Temporal lobe (tissue), 4 donors: ENCODE measurements at places on chromosomes 1 and 21. TPM values are rescaled to one million over a fixed set of nuclear protein-coding genes. Genes with fewer than 3 reads are reported as not detected.

Gene NRAS
- total RNA-seq = 47.0 TPM

Gene TMEM82
- total RNA-seq = not detected

Gene SFT2D2
- total RNA-seq = 37.1 TPM

Gene UBXN10
- 3.7 TPM for total RNA-seq

Gene C1QTNF12
- total RNA-seq = 0.25 TPM

Gene ZNF692
- 18.9 TPM for total RNA-seq

Gene ZSWIM5
- total RNA-seq = 14.5 TPM

Gene AGT
- total RNA-seq = 6.4 TPM

Gene DLGAP3
- 5.9 TPM for total RNA-seq

Gene SMYD2
- 28.0 TPM for total RNA-seq

Gene TACSTD2
- not detected for total RNA-seq

Gene RSPO1
- total RNA-seq = not detected

Gene HHIPL2
- 0.25 TPM for total RNA-seq

Gene PLPPR5
- total RNA-seq = 56.8 TPM

Gene CD247
- total RNA-seq = 1.7 TPM

Gene LRRC38
- under 0.01 TPM for total RNA-seq

Gene LCE2D
- not detected for total RNA-seq

Gene PTGS2
- total RNA-seq = 2.5 TPM

Gene KLHDC9
- 3.4 TPM for total RNA-seq

Gene LGR6
- 0.49 TPM for total RNA-seq

Gene ABCD3
- total RNA-seq = 70.1 TPM

Gene KCNC4
- total RNA-seq = 4.2 TPM

Gene LCE2B
- total RNA-seq = not detected

Gene CRABP2
- 7.1 TPM for total RNA-seq

Gene PRRX1
- 5.4 TPM for total RNA-seq

Gene PADI3
- not detected for total RNA-seq

Gene TMEM61
- total RNA-seq = not detected

Gene ALX3
- not detected for total RNA-seq

Gene TCHHL1
- total RNA-seq = not detected

Gene RAP1GAP
- 22.6 TPM for total RNA-seq

Gene IL19
- not detected for total RNA-seq

Gene TAF5L
- 17.7 TPM for total RNA-seq

Gene DUSP23
- 10.6 TPM for total RNA-seq

Gene GNG4
- 46.7 TPM for total RNA-seq

Gene ATP1A2
- 93.2 TPM for total RNA-seq

Gene C8B
- not detected for total RNA-seq
